ENCODE measurements at places on chromosomes 11 and 22.

- DNase-seq: no peak
Observed at GRCh38 chr11:118229274-118229847, 4.5 kb upstream of the JAML start.

DNA sequence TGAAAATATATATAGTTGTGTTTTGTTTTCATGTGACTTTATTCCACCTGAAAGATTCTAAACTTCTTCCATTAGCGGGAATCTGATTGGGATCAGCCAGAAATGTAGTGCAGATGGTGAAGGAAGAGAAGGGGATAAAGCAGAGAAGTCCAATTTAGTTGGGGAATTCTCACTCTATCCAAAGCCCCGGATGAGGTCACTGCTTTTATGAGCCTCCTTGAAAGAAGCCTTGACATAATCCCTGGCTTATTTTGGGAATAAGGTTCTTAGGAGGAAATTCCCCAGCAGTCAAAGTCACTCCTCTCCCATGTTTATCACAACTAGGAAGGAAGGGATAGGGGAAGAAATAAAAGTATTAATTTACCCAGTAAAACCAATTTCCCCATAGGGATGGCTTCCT, 41.1 kb downstream of the OSBP start:
- DNase-seq: no peak

DNA sequence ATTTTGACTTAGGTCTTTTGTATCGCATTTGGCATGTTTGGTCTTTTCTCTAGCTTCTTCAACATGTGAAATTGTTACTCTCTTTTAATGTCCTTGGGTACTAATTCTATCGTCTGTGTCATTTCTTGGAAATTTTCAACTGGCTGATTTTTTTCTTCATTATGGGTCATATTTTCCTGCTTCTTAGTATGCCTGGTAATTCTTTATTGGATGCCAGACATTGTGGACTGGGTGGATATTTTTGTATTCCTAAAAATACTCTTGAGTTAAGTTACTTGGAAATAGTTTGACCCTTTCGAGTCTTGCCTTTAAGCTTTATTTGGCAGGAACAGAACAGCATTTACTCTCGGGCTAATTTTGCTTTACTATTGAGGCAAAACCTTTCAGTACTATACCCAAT, 140.1 kb downstream of the ETS1 start:
- DNase-seq: no peak

DNA sequence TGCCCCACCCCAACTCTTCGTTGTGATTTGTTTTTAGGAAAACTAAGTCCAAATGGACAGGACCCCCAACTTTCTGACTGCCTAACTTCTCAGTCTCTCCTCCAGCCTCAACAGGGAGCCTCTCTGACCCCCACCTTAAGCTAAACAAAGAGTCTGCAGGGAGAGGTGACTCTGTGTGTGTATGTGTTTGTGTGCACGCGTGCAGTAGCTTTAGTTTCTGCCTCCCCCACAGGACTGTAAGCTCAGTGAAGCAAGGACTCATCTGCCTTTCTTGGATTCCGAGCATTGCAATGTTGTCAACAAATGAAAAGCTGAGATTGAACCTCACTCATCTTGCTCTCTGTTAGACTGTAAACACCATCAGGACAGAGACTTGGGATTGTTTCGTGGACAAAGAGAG, 7.9 kb downstream of the SNAP29 start:
- DNase-seq: no peak

DNA sequence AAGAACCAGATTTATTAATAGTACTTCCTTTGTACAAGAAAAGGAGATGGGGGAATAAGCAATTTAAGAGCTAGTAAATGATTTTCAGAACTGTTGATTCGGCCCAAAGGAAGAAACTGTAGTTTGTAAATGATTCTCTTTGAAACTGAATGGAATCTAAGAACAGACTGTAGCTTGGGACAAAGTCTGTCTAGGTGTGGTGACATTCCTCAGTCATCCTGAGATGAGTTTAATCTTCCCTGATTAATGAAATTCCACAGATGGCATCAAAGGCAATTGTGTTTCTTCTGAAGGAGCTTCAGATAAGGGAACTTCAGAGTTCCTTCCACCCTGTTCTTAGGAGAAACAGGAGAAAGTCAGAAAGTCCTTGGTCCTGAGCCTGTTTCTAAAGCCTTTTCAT, 2095.9 kb downstream of the LRRC4C start:
- DNase-seq: no peak

DNA sequence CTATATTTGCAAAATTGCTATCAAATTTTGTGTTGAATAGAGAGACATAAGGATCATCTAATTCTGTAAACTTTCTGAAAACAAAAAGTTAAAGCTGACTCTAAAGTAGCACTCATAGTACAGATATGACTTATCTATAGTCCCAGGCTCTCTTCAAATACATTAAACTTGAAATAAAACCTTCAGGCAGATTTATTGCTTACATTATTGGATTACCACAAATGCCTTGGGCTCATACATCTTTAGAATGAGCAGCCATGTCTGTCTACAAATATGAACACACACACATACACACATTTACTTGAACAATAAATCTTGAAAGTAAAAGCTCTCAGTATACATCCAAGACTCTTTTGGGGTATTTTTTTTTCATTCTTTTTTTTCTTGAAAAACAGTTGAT, 207.9 kb downstream of the LUZP2 start:
- DNase-seq: no peak

- DNase-seq: no peak
Observed at GRCh38 chr11:68651208-68651984, 32.9 kb upstream of the GAL start.

- peak; percentile 11 for DNase-seq
Observed at GRCh38 chr22:48894064-48894671, 933.5 kb downstream of the BRD1 start.

GRCh38 chr11:112599856-112600533, 339.3 kb upstream of the PLET1 start:
- DNase-seq: no peak

Measured in germinal center (tissue), 1 donor.